Inflammatory macrophage (primary cell): ENCODE measurements at places on chromosomes 2 and 18.

DNA sequence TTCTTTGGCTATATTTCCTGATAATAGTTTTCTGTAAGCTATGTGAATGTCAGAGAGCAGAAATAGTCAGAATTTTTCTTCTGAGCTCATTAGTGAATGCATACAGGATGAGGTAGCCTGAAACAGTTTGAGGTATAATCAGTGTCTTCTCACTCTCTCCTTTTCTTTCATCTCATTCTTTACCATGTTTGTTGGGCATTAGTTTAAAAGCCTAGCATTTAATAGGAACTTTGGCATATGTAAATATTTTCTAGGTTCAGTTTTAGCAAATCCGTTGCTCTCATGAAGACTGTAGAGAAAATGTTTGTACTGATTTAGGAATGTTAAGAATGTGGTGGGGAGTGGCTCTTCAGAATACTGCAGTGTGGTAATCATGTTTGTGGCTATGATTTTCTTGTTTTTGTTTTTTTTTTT is 119.4 kb downstream of the PARD3B start:
- DNase-seq, result no peak

GRCh38 chr18:57715671-57716070 is 87.4 kb downstream of the ATP8B1 start:
- no peak for DNase-seq

- peak; percentile 78 for DNase-seq
Observed at GRCh38 chr2:148614322-148615049, 30.1 kb upstream of the EPC2 start.

DNA sequence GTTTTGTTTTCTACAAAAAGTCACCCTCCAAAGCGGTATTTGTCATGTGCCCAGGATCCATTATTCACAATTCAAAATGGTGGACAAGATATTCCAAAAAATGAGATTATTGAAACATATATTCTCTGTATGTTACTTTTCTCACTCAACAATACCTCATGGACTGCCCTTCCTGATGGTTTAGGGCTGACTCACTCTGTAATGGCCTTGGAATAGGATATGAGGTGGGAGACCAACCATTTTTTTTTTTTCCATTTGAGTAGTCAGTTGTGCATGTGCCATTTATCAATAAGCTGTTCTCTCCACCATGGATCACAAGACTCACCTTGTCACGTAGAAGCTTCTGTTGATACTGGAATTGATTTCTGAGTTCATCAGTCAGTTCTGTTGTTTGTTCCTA is 64.5 kb downstream of the LYPD6 start:
- DNase-seq, result no peak

DNA sequence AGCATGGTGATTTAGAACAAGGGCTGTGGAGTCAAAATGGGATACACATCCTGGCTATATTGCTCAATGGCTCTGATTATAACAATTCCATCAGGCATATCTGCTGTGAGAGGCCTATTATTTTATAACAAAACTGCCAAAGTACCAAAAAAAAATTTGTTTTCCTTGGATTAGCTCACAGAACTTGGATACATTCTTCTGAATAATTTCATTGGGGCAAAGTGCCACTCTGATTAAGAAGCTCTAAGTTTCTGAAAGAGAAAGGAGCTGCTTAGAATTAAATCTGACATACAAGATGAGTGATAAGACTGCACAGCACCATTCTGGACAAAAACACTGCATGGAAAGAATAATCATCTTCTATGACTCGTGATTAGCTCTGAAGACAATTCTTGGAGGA is 85.7 kb downstream of the SMC6 start:
- DNase-seq, result no peak

- DNase-seq, result peak; percentile 65
Observed at GRCh38 chr2:74334931-74335333, 8.3 kb downstream of the SLC4A5 start.

DNA sequence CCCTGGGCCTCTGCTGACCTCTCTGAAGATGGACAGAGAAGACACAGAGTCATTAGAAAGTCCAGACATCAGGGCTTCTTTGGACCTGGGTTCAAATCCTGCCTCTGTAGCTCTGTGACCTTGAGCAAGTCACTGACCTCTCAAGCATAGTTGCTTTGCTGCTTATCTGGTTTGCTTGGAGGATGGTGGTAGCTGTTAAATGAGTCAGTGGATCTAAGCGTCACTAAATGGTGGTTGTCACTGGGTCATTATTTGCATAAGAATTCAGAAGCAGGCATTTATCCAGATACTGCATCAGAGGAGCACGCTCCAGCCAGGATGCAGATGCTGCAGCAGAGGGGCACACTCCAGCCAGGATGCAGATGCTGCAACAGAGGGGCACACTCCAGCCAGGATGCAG is 229.2 kb downstream of the GLI2 start:
- no peak for DNase-seq

- no peak for DNase-seq
Observed at GRCh38 chr2:162401871-162402270, 57.9 kb downstream of the GCA start.

DNA sequence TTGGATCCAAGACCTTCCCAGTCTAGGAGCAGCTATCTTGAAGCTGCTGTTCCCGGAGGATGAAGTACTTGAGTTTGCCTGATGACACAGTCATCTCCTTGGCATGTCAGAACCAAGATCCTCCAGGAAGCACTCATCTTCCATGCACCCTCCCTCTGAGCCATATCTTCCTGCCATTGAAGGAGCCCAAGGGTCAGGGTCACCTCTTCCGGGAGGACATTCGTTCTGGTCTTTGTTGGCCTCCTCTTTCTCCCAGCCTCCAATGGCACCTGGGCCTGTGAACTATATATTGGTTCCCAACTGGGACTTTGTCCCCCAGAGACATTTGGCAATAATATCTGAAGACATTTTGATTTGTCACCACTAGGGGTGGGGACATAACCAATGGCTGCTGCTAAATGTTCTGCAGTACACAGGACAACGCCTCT is 4.2 kb upstream of the MYO7B start:
- no peak for DNase-seq

- DNase-seq, result no peak
Observed at GRCh38 chr18:24877066-24877465, 416.6 kb downstream of the HRH4 start.

GRCh38 chr2:58606799-58607198 is 365.7 kb upstream of the FANCL start:
- peak; percentile 43 for DNase-seq

DNA sequence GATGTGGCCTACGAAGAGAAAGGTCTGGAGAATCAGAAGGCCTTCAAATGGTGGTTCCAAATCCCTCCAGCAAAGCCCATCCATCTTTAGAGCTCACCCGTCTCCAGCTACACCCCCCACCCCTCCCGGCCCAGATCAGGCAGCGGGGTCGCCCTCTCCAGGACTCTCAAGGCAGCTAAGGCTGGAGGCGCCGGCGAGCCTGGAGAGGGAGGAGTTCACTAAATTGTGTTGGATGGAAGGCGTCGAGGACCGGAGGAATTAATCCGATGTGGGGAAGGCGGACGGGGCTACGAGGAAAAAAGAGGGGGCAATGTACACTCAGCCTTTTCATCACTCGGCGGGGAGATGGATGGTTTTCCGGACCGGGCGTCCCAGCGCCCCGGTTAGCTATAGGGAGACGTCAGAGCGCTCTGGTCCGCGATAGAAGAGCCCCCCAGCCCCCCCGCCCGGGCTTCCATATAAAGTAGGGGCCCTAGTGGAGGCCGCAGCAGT is at the start of gene GRP:
TSS of gene GRP (plus strand) at position 487 of the 492 bp plus-strand sequence. CDS start 108 bp downstream, outside the sequence.
- no peak for DNase-seq

DNA sequence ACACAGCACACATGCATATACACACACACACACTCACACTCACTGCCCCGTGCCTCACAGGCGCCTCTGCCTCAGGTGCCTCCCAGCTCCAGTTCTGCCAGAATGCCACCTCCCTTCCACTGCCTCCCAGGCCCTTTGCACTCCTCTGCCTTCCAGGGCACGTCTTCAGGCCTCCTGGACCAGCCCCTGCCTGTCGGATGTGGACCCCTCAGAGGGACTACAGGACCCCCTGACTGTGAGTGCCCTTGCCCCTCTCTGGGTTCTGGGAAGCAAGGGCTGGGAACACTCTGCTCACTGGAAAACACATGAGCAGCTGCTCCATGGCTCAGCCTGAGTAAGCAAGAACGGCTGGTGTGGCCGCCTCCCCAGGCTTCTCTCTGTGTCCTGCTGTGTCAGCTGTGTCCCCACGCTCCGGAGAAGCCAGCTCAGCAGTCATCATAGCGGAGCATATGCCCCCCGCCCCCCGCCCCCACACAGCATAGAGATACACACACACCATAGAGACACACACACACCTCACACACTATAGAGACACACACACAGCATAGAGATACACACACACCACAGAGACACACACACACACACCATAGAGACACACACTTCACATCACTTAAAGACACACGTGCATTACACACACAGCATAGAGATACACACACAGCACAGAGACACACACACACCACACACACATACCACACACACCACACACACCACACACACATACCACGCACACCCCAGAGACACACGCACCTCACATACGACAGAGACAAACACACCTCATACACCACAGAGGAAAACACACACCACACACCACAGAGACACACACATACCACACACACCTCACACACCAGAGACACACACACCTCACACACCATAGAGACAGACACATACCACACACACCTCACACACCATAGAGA is 271.3 kb downstream of the CYRIA start:
- no peak for DNase-seq

DNA sequence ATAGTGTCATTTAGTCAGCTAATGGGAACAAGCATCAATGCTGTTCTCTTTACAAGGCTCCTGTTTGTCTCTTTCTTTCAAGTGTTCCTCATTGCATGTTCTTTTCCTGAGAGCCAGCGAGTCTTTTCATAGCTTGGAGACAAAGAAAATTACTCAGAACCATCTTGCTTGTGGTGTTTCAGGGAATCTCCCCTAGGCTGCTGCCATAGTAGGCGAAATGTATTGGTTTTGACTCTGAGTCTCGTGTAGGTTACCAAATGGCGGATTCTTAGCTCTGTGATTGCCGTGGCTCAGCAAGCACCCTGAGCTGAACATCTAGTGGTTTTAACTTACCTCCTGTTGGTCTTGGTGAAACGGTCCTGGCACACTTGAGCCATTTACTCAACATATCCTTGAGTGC is 68.7 kb downstream of the RHBDD1 start:
- DNase-seq, result no peak

DNA sequence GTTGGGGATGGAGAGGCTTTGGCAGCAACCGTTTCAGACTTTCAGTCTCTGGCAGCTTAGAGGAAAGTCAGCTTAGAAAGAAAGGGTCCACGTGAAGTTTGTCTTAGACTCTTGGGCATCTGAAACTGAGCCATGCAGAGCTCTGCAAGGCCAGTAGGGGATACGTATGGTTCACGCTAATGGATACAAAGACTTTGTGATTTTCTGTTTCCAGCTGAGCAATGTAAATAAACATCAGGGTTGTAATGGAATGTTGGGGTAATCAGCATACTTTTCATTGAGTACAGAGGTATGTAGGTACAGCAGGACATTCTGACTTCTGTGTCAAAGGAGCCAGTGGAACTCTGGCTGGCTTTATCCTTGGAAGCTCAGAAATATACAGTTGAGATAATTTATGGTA is 31.0 kb downstream of the RALB start:
- no peak for DNase-seq

- no peak for DNase-seq
Observed at GRCh38 chr18:68734308-68734707, 19.4 kb upstream of the TMX3 start.

DNA sequence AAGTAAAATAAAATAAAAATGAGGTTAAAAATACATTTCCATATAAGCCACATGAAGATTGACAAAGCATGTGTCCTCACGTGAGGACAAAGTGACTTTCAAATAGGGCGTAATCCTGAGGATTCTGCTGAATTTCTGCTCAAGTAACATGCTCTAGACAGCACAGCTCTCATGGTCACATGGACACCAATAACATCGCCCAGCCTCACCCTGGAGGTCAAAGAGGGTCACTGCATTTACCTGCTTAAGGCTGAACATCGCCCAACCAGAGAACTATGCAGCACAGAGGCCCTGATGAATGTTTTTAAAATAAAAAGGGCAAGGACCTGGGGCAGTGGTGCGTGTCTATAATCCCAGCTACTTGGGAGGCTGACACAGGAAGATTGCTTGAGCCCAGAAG is 30.2 kb downstream of the TGFBRAP1 start:
- no peak for DNase-seq

DNA sequence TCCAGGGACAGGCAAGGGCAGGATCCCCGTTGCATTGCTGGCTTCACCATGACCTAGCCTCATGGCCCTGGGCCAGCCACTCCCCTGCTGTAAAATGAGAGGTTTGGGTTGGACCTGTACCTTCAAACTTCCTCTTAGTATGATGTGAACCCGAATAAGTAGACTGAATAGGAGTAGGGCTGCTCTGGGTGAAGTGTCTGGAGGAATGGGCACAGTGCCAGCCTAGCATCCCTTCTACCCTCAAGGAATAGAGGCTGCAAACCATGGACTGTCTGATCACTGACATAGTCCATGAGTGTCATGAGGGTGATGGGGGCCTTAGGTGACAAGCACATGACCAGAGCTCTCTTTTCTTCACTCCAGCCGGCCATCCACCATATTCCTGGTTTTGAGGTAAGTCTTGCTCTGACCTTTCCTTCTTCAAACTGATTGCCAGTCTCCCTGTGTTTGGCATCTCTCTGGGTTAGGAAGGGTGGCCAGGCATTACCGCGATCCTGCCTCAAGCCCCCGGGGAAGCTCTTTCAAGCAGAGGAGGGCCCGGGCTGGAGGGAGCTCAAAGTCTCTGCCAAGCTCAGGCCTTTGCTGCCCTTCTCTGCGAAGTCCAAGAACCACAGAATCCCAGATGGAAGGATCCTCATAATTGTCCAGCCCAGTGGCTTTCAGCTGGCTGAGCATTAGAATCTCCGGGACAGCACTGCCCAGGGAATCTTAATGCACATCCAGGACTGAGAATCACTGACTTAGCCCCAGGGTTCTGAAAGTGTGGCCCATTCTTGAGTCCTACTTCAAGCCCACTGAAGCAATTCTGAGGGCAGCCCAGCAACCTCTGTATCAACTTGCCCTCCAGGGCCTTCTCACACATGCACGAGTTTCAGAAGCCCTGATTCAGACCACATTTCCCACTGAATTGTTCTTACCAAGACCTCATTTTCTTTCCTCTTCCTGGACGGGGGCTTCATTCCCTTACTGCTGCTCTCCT is 148.1 kb downstream of the DYSF start:
- DNase-seq, result no peak

DNA sequence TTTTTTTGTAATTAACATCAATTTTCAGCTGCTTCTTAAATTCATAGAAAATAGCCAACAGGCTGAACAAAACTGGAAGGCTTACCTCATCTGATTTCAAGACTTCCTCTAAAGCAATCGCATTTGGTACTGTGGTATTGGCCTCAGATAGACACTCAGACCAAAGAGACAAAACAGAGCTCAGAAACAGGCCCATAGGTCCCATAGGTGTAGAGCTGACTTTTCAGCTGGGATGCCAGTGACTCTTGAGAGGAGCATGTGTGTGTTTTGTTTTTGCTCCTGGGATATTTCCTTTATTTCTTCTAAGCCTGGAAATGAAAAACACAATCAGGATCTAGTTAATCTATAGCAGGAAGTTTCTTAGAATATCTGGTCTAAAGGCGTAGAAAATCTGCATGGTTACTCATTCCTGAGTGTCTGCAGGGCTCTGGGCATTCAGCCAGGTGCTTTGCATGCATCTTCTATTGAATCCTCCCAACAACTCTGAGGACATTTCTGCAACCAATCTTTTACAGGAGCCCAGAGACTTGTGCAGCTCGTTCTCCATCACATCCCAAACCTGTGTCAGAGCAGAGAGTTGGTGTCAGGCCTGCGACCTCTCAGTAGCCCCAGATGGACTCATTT is 190.8 kb downstream of the RTP5 start:
- no peak for DNase-seq

GRCh38 chr2:191322828-191323506 is 77.8 kb downstream of the MYO1B start:
- no peak for DNase-seq

GRCh38 chr2:234500394-234501006 is 3.6 kb upstream of the ARL4C start:
- DNase-seq, result peak; percentile 65
